Aorta (tissue), 5 donors: ENCODE measurements at places on chromosomes 5 and 9. TPM values are rescaled to one million over a fixed set of nuclear protein-coding genes. Genes with fewer than 3 reads are reported as not detected.

The TAL2 gene
- not detected for polyA plus RNA-seq

The PPIC gene
- polyA plus RNA-seq: 59.9 TPM

The PROB1 gene
- polyA plus RNA-seq: 0.13 TPM

The RMI1 gene
- 3.4 TPM for polyA plus RNA-seq

The DOLK gene
- polyA plus RNA-seq: 4.3 TPM

The ISL1 gene
- polyA plus RNA-seq: not detected

The ARHGEF37 gene
- 8.8 TPM for polyA plus RNA-seq

The CNTFR gene
- polyA plus RNA-seq: 0.10 TPM

The SIT1 gene
- polyA plus RNA-seq: 1.0 TPM

The PCDHA9 gene
- not detected for polyA plus RNA-seq

The IFNB1 gene
- polyA plus RNA-seq: not detected

The PPP2R2B gene
- 9.0 TPM for polyA plus RNA-seq

The PCDHB11 gene
- 4.7 TPM for polyA plus RNA-seq

DNA sequence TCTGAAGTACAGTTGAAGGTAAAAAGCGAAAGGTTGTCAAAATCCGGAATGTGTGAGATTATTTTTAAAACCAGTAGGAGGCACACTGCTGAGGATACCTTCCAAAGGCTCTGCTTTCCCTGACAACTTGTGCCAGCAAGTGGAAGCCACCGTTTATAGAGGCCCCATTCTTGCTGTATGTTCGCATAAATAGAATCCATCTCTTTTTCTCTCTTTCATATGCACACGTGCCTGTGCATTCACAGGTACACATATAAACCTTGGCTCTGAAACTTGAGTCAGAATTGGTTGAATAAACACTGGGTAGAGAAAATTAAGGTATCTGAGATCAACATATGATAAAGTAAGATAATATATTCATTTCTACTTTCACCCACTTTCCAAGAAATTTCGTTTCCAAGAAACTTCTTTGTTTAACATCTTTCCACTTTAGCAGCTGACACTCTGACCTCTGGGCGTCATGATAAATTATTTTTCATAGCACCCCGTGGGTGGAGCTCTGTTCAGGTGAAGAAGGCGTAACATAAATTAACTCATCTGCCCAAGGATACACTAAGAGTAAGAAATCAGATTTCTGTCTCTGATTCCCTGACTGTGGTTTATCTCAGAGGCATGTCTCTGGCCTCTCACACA lies 63.7 kb upstream of the RICTOR start:
- no peak for DNase-seq

DNA sequence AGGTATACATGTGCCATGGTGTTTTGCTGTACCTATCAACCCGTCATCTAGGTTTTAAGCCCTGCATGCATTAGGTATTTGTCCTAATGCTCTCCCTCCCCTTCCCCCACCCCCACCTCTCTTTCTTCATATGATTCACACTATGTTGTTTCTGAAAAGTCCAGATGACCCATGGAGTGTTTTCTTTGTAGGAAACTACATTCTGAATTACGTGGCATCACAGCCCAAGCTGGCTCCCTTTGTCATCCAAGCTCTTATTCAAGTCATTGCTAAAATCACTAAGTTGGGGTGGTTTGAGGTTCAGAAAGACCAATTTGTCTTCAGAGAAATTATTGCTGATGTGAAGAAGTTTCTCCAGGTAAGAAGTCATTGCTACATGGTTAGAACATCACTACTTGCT lies 30.4 kb downstream of the RANBP17 start:
- DNase-seq: no peak

DNA sequence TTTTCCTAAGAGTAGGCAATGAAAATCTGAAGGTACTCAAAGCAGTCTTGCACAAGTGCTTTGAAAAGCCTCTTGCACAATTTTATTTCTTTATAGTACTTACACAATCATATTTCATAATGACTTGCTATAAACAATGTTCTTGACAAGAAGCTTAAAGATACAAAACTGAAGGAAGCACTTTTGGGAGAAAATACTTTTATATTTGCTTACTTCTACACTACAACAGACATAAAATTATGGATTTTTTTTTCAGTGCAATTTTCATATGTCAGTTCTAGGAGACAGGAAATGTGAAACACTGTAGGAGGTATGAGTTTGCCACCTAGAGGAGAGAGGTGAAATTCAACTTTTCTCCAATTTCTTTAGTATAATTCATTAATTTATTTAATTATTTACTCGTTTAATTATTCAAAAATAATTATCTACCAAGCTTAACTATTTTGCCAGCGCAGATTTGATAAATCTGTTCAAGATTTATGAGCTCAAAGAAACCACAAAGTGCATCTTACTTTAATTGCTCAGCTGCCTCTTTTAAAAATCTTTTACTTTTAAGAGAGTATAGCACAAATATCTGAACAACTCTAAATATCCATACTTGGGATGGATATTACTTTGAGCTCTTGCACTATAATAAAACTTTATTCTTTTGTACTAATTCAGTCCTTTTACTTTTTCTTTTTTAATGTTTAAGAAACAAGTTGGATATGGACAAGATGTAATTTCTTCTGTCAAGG lies 29.0 kb upstream of the CDKN2B start:
- no peak for DNase-seq

DNA sequence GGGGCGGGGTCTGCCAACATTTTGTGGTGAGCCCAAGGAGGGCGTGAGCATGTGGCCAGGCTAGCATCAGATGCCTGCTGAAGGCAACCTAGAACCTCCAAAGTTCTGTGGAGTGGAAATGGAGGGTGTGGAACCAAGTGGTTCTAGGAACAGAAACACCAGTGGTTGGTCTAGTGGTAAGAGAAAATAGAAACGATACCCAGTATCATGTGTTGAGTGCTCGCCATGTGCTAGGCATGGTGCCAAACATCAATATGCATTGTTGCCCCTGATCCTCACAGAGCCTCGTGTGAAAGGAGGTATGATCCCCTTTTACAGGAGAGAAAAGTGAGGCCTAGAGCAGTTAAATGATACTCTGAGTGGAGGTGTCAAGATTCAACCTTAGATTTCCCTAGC lies 31.5 kb upstream of the MVB12B start:
- no peak for DNase-seq

DNA sequence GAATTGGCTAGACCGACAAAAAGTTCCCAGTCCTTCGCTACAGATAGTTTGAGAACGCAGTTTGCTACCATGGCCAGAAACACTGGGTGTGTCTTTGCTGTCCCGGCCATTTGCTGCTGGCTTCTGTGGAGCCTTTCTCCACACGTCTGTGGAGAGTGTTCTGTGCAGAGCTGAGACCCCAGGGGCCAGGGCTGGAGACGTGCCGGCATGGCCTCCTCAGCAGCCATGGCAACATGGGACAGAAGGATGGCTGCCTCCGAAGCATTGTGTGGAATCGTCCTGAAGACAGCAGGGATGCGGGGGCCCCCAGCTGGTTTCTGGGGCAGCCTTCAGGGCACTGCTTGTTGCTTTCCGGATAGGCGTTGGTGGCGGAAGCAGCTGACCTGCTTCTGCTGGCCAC lies 142.8 kb downstream of the GADD45G start:
- no peak for DNase-seq

DNA sequence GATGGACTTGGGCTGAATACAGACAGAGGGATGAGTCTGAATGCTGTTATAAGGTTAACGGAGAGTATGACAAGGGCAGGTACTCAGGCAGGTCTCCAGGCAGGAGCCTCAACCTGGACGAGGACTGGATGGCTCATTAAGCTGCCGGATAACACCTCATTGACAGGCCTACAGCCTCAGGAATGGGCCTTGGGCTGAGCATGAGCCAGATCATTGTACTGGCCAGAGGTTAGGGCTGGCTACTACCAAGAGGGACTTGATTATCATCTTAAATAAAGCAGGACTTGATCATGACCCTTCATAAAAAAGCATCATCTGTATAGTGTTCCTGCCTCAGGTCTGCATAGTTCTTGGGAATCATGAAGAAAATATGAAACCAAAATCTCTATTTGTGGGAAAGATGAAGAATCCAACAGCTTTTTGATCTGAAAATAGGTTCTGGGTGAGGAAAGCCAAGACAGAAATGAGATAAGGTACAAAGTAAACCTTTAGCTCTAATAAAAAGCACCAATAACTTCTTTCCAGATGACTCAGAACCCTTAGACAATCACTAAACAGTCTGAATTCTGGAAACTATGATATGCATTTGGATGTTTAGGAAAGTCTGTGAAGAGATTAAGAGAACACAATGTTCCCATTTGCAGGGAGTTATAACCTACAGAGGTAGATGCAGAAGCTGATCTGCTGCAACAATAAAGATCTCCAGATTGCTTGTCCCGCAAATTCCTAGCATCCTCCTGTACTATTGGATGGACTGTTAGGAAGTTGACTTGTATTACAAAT lies 343.1 kb downstream of the CTNND2 start:
- no peak for DNase-seq

GRCh38 chr5:425714-426113 lies 17.3 kb upstream of the EXOC3 start:
- peak; percentile 54 for DNase-seq

DNA sequence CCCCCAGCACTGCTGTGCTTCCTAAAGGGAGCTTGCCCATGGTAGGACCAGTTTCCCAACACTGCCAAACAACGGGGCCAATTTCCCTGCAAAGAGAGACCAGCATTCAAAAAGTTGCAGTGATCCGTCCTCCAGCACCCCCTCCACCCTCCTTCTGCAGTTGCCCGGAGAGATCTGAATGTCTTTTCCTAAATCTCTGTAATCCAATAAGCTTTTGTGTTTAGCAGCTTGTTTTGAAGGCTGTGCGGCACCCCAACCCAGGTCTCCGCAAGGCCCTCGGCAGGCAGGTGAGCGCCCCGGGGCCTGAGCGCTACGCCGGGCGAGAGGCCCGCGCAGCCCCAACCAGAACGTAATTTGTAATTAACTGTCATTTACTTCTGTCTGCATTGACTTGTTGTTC lies 366.9 kb upstream of the IRX2 start:
- no peak for DNase-seq

GRCh38 chr5:77015938-77016569 lies 14.2 kb upstream of the AGGF1 start:
- DNase-seq: no peak

DNA sequence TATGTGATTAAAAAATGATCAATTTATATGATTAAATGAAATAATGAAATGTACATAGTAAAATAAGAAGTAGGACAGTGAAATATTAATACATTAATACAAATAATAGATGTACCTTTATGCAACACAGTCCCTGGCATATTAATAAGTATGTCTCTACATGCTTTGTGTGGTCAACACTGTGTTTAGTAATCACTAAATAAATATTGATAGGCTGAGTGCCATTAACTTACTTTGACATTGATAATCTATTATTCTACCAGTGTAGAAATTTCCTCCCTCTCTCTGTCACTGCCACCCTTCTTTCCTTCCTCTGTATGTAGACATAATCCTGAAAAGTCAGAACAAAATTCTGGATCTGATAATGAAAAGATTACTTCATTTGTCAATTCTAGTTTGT lies 43.7 kb downstream of the RNF180 start:
- no peak for DNase-seq

DNA sequence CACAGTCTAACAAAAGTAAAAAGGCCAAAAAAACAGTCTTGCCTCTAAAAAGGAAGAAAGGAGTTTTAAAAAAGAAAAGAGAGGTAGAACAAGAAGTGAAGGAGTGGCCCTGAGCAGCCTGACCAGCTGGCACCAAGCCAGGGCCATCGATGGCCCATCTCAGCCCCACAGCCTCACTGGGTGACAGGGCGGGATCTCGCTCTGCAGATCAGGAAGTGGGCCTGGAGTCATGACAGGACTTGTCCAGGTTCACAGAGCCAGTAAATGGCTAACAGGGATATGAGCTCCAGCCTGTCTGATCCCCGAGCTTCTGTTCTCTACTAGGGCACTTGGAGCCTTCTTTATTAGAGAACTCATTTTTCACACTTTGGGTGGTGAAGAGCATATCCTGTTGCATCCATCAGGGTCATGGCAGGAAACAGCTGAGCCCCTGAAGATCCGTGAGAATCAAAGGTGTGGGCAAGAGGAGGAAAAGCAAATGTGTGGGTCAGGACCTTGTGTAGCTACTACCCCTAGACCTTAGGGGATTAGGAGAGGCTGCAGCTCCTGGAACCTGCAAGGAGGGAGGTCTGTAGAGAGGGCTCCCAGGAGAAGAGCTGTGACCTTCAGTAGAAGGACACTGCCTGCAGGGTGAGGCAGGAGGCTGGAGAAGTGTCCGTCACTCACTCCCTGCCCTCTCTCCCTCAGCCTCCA lies 299.0 kb upstream of the MSX2 start:
- DNase-seq: no peak

GRCh38 chr9:37382161-37382981 lies 40.1 kb upstream of the GRHPR start:
- no peak for DNase-seq

GRCh38 chr9:93172666-93173364 lies 11.1 kb upstream of the WNK2 start:
- no peak for DNase-seq

DNA sequence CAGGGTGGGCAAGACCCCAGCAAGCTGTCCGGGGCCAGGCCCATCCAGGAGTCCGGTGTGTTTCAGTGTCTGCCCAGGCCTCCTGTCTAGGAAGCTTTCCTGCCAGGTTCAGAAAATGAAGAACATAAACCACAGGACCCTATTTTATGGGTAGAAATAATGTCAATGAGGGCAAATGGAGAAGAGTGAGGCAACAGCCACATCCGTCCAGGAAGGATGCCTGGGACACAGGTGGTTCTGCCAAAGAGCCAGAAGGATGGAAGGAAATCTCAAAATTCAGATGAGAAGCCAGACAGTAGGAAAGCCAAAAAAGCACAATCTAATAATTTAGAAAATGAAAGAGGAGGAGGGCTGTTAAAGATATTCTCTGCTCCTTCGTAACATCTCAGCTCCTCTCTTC lies 262.3 kb downstream of the AUH start:
- no peak for DNase-seq

- DNase-seq: no peak
These were observed 201.0 kb downstream of the WDR70 start for GRCh38 chr5:37580106-37580505.

- no peak for DNase-seq
These were observed 446.7 kb upstream of the ACTBL2 start for GRCh38 chr5:57929271-57929670.

GRCh38 chr9:72271613-72272478 lies 93.2 kb downstream of the ZFAND5 start:
- DNase-seq: no peak

DNA sequence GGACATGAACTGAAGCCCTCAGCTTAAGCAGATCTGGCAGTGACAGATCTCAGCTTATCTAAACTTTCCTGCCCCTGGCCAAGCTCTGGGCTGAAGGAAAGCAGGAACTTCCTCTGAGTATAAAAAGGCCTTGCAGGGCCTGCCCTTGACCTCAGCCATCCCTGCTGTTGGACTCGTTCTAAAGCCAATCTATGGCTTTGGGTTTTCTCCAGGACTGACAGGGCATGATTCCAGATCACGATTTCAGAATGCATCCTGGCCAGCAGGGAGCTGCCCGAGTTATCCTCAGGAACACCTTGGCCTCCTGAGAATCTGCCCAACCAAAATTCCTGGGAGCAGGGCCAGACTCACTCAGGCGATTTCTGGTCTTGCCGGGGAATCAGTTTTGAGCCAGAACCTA lies 502.7 kb downstream of the TLE4 start:
- no peak for DNase-seq

GRCh38 chr9:33468797-33469621 lies 4.7 kb downstream of the NOL6 start:
- peak; percentile 61 for DNase-seq
